Activated CD8-positive, alpha-beta memory T cell treated with anti-CD3 and anti-CD28 coated beads for 1 hour (primary cell): ENCODE measurements at places on chromosomes 6 and 20.

GRCh38 chr6:111072801-111073360, 14.4 kb upstream of the SLC16A10 start:
- DNase-seq = no peak

DNA sequence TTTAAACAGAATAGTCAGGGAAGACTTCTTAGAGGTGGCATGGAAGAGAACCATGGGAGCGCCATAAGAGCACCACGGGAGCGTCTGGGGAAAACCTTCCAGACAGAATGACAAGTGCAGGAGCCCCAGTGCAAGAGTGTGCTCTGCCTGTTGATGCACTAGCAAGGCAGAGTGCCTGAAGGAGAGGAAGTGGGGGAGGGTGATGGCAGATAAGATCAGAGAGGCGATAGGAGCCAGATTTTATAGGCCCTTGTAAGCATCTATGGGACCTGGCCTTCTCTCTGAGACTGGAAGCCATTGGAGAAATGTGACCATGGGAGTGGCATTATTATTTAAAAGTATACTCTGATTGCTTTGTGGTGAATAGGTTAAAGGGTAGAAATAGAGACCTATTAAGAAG, 13.1 kb downstream of the FUCA2 start:
- DNase-seq = no peak

GRCh38 chr6:75943381-75943780, 129.1 kb downstream of the IMPG1 start:
- no peak for DNase-seq

- DNase-seq = no peak
Measured at GRCh38 chr6:28124971-28125353, 553 bp downstream of the ZSCAN16 start.

DNA sequence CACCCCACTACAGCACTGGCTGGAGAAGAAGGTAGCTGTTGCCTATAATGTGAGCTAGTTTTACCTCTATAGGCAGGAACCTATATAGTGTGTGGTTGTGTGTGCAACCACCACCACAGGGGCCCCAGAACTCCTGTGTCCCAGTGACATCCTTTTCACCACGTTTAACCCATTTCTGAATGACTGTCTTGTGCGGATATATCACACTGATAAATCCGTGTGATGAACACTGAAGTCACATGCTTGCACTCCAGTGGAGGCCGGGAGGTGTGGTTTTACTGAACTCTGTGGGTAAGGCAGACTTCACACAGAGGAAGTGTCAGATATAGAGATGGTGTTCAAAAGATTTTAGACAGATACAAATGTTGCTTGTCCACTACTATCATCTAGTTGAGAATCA, 32.5 kb downstream of the SDHAF4 start:
- no peak for DNase-seq

DNA sequence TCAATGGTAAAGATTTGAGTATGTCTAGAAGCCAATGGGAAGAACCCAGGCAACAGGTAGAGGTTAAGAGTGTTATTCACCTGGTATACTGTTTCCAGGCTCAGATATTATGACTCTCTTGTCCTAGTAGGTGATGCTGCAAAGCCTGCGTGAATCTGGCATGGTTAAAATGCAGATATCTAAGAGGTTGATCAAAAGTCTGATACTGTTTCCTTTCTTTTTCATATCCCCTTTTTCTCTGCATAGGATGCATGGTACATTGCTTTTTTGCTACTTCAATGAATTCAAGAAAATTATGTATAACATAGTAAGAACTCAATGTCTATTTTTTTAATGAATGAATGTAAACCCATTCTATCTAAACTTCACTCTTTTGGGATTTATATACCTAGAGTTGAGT, 284.3 kb upstream of the KHDRBS2 start:
- DNase-seq = no peak

DNA sequence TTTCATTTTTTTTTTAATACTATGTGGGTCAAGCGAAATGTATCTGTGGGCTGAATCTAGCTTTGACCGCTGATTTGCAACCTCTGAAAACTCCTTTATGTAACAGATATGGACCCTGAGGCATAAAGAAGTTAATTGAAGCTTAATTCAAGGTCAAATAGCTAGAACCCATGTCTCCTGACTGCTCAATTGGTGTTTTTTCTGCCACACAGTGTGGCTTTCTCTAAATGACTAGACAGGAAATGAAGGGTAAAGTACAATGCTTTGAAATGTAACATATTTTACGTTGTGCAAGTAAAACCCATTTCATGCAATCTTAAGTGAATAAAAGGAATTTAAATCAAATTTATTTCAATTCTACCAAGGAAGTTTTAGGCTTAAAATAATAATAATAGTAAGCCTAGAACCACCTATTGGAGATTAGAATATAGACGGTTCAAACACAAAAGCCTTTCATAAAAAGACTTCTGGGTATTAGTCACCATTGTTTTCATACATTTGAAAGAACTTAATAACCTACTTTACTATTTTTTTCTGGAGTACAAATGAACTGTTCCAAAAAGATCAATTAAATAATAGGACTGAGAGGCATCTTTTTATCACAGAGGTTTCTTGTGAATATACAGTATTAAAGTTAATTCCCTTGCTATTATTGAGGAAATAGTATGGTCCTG, 279.8 kb downstream of the EPHA7 start:
- DNase-seq = no peak

DNA sequence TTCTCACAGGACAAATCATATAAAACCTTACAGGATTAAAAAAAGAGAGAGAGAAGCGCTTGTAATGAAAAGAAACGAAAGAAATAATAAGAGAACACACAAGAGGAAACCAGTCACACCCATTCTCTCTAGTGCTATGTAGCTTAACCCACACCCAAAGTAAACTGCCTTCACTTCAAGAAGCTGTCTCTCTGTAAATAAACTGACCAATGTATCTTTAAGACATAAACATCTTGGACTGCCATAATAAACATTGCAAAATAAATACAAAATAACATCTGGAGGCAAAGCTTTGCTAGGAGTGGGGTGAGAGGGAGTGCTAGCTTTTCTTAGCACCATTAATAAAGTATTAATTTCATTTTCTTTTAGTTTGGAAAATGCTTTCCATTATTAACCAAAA, 61.6 kb upstream of the RNF146 start:
- no peak for DNase-seq

- no peak for DNase-seq
Measured at GRCh38 chr20:63626424-63627128, at the start of gene GMEB2. Gene GMEB2 (minus strand): TSS chr20:63627101. CDS start chr20:63619397, 7,704 bp downstream.

DNA sequence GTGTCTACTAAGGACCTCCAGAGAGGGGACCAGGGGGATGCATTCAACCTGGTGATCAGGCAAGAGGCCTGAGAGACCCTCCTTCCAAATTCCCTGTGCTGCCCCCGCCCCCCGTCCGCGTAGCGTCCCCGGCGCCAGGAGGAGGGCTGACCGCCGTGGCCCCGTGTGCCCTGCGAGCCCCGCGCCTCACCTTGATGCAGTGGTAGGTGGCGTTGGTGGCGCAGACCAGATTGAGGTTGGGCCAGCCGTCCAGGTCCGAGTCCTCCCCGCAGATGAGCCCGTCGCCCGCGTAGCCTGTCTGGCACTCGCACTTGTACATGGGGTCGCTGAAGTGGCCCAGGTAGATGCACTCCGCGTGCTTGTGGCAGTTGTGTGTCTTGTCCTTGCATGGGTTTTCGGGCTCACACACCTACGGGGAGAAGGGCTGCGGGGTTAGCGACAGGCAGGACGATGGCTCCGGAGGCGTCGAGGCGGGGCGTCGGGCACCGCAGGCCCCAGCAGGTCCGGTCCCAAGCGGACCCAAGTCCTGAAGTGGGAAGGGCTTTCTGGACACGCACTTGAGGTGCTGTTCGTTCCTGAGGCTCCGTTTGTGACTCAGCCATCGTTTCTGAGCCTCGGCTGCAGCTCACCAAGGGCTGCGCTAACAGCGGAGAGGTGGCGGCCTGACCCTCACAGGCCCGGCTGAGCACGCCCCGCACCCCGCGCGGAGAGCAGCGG, 21.7 kb downstream of the THBS2 start:
- DNase-seq = no peak

DNA sequence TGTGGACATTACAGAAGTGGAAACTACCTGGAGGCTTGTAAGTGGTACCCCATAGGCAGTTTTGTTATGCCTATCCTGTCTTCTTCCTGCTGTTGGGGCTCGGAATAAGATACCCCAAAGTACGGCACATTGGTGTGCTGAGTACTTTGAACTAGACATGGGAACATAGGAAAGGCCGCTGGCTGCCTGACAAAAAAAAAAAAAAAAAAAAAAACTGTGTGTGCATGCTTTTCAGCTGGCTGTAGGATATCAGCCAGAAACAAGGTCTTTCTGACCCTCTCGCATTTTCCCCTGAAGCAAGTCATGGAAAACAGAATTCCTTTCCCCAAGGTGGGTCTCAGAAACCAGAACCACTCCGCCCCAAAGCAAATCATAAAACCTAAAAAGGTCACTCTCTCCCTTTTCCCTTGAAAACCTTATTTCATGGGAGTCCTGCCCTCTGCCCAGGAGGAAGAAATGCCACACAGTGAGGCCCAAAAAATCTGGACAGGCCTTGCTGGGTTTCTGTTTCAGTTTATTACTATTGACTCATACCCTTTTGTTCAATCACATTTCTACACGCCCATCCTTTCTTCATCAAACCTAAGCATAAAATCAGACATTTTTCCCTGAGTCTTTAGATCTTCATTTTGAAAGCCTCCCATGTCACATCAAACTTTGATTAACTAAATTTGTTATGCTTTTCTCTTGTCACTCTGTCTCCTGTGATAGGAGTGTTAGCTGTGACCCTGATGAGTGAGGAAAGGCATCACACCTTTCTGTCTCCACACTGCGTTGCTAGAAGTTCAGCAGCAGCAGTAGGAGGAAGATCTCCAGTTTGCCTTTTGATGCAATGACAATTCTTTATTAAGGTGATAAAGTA, 17.2 kb downstream of the SLC2A12 start:
- no peak for DNase-seq

GRCh38 chr20:17943343-17943742, 25.3 kb downstream of the SNX5 start:
- no peak for DNase-seq

GRCh38 chr20:48845721-48846306, 18.0 kb upstream of the PREX1 start:
- DNase-seq = no peak

DNA sequence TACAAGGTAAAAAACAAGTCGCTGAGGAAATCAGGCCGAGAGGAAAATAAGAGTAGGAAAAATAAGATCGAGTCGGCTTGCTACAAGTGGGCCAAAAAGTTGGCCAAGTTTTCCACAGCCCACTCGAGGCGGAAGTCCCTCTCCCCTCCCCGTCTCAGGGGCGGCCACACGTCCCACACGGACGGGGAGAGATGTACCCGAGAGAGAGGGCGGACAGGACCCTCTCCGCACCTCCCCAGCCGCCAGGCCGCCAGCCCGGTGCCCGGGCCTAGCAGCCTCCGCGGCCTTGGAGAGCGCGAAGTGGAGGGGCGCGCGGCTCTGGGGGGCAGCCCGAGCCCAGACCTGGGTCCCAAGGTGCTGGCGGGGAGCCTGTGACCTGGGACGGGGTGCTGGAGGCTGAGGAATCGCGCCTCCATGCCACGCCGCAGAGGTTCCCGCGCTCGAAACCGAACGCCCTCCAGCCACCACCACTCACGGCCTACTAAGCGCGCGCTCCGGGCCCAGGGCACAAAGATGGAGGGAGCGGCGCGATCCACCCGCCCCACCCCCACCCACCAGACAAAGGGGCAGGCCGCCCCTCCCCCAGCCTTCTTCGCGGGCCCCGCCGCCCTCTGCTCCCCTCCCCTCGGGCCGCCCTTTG, 1.9 kb upstream of the HMGA1 start:
- no peak for DNase-seq

DNA sequence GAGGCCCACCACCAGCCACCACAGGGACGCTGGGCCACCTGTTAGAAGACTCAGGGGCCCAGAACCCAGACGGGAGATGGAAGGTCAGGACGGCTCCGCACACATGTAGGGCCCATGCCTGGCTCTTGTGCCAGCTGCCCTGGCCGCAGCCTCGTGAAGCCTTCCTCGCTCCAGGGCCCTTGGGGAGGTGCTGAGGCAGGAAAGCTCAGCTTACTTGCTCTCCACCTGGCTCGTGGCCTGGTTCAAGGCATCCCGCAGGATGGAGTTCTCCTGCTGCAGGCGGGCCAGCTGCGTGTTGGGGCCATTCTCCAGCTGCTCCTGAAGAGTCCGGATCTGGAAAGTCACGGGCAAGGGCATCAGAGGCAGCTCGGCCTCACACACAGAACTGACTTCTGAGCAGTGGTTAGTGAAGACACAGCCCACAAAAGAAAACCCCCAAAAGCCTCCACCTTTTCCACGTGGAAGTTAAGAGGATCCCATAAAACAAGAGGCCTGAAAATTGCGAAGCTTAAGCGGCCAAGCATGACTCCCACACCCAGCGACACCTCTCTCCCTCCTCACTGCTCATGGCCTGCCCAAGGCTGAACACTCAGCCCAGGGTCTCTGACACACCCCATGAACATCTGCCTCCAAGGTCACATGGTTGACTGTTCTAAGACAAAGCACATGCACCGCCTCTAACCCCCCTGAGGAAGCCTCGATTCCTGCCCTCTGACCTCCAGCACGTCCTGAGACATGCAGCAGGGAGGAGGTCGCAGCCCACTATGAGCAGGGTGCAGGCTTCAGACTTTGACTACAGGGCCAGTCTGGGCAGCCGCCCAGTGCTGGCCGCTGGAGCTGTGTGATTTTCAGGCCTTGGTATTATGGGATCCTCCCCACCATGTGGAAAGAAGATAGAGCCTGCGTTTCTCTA, 46.5 kb downstream of the RRBP1 start:
- no peak for DNase-seq

DNA sequence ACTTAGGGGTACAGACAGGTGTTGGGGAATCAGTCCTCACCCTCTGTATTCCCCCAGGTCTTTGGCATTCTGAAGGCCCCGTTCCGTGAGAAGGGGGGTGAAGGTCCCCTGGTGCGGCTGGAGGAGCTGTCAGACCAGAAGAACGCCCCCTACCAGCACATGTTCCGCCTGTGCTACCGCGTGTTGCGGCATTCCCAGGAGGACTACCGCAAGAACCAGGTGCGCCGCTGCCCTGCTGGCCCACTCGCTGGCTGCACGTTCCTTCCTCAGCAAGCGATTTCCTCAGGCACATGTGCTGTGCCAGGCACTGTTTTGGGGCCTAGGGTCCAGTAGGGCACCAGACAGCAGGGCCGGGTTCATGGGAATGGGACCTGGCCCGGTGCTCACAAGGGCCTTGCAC, 44.4 kb downstream of the UQCC2 start:
- DNase-seq = no peak

- no peak for DNase-seq
Measured at GRCh38 chr20:31869942-31870725, at the start of the genes DUSP15 and TTLL9. Gene DUSP15 (minus strand): TSS chr20:31870527. CDS start chr20:31870337, 190 bp downstream. Gene TTLL9 (plus strand): TSS chr20:31870634. CDS start chr20:31871127, 493 bp downstream.

DNA sequence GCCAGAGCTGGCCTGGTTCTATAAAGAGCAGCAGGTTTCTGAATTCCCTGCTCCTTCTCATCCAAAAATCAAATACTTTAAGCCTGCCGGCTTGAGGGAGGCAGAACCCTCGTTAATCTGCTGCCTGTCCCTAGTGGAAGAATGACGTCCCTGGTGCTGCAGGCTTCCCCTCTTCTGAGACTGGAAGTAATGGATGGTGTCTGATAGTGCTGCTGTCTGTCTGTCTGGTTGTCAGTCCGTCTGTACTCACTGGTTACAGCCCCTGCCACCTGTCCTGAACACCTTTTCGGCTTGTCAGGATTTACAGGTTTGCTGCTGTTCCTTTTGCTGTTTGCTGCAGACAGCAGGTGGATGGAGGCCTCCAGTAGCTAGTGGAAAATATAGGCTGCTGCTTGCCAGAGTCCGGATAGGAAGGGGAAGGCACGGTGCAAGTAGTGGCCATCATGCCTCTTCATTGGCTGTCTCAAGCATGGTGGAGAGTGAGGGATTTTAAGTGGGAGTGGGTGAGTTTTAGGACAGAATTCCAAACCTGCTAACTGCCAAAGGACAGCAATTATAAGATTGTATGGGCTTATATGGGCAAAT, 2.5 kb downstream of the RIMS1 start:
- DNase-seq = no peak

GRCh38 chr6:131368198-131368911, 204.7 kb upstream of the ARG1 start:
- DNase-seq = no peak
